Common myeloid progenitor, CD34-positive (primary cell): ENCODE measurements at places on chromosomes 12 and 14.

DNA sequence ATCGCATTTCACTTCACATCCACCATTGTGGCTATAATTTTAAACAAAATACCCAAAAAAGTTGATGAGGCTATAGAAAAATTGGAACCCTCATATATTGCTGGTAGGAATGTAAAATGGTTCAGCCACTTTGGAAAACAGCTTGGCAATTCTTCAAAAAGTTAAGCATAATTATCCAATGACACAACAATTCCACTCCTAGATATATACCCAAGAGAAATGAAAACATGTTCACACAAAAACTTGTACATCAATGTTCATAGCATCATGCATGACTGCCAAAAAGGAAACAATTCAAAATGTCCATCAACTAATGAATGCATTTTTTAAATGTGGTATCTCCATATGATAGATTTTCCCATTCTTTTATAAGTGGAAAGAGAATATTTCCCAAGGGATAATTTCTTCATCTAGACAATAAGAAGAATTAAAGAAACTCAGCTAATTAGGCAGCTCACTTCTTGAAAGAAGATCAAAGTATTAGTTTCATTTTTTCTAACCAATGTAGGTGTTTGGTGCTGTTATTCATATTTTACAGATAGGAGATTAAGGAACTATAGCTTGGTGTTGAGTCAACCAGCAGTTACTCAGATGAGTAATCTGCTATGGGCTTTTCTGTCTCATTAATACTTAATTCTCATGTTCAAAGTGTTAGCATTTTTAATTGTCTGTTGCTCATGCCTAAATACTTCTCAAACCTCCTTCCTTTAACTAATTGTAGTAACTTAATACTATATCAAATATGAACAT, 32.8 kb downstream of the YEATS4 start:
- no peak for DNase-seq

- no peak for DNase-seq
Observed at GRCh38 chr14:78652727-78653126, 482.6 kb downstream of the NRXN3 start.

- DNase-seq: no peak
Observed at GRCh38 chr14:24809135-24809534, 175.1 kb upstream of the GZMB start.

DNA sequence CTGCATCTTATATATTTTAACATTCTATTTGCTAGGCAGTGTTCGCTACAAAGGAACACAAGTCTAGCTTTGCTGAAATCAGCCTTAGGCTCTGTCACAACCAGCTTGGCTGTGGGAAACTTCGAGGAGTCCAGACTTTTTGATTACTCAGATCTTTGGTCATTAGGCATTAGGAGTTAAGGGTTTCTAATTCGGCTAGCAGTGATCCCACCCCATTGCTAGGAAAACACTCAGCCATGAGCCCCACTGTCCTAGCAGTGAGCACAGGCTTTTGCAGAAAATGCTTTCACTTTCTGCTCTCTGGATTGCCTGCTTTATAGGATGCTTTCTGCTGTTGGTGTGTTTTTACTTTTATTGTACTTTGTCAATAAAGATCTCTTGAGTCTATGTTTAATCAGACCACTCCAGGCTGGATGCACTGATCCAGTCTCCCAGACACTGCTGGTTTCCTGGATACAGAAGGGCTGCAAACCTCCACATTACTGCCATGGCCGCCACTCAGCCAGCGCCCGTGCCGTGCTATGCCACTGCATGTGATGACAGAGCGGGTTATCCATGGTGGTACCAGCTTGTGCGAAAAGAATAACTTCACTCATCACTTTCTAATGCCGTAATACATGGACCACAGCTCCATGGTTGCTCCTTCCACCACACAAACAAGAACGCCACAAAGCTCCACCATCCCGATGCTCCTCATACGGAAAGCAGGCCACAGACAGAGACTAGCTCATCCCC, 41.0 kb upstream of the PYGL start:
- no peak for DNase-seq

- no peak for DNase-seq
Observed at GRCh38 chr12:98727196-98727595, 82.1 kb downstream of the APAF1 start.

DNA sequence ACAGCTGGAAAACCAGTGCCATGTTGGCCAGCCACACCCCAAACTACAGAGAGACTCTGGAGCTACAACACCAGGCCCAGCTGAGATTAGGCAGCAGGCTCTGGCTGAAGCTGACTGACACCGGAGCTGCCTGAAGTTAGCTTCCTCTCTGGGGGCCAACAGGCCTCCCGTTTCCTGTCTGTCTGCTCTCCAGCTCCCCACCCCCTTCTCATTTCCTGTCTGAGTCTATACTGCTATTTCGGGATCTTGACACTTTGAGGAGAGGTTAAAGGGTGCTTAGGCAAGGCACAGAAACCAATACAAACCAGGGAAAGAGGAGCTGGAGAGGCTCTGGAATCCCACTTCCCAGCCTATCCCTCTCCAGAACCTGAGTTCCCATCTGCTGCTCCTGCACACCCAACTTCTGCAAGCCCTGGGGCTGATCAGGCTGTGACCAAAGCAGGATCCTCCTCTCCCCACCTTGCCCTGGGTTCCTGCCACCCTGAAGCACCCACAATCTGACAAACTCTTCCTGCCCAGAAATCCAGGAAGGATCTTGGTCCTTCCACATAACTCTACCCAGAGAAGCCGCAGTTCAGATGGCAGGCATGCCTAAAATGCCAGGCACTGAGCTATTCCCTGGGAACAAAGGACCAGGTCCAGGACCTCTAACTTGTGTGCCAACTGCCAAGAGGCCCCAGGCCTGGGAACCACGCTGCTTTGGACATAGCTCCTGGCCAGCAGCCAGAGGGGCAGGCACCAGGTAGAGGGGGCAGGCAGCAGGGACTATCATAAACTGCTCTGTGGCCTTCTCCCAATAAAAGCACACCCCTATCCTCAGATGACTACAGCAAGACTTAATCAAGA, 39.9 kb downstream of the PRPF40B start:
- peak; percentile 68 for DNase-seq

GRCh38 chr12:48986720-48987291, 8.7 kb downstream of the WNT1 start:
- DNase-seq: no peak

DNA sequence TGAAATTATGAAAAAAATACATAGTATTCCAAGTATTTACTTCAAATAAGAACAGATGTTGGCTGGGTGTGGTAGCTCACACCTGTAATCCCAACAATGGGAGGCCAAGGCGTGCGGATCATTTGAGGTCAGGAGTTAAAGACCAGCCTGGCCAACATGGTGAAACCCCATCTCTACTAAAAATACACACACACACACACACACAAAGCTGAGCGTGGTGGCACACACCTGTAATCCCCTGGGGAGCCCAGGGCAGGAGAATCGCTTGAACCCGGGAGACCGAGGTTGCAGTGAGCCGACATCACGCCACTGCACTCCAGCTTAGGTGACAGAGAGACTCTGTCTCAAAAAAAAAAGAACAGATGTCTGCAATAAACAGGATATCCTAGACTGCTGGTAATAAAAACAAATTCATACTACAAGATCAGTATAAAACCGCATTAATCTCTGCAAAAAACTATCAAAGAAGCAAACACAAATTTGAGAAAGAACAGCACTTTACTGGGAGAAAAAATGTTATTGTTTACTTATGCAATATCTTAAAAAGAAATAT, 23.8 kb downstream of the EEA1 start:
- no peak for DNase-seq

DNA sequence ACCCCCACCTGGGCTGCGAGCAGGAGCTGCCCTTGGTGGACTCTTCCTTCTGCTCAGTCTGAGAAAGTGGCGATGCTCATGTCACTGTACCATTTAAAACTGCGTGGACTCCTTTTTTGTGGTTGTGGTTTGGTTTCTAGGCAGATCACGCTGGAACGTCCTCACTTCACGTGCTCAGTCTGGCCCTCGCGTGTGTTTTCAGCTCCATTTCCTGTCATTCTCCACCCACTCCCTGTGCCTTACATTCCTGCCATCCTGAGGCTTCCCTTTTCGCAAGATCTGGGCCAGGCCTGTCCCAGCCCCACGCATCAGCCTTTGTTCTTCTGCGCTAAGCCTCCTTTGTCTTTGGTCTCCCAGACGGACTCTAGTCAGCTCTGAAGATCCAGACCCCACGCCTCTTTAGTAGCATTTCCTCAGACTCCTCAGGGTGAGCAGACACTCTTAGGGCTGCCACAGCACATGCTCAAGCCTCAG, 105.4 kb downstream of the FBXL14 start:
- peak; percentile 23 for DNase-seq

GRCh38 chr14:104657101-104657524, 32.3 kb upstream of the INF2 start:
- peak; percentile 91 for DNase-seq

GRCh38 chr12:22321018-22321605, 13.4 kb downstream of the ST8SIA1 start:
- DNase-seq: no peak
